ENCODE measurements at places on chromosomes 6 and 20.
A peak's percentile ranks its signal among the peaks of the same experiment; 100 is the strongest.

DNA sequence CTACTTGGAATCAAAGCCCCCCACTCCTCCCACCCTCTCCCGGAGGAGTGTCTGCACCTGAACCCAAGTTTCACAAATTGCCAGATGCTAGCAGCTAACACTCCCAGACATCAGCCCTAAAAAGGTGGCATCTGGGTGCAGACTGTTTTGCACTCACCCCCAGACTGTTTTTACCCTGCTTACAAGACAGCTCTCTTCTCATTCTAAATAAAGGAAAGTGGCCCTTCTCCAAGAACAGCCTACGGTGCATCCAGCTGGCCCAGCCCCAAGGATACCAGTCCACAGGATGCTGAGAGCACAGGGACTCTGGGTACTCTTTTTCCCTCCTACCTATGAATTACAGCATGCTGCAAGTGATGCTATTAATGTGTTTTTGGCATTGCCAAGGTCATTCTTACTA, 842.0 kb upstream of the FLRT3 start:
- H3K4me3 ChIP-seq: no peak overlapping the region
- H3K27ac ChIP-seq: no peak overlapping the region
- H3K36me3 ChIP-seq: no peaks in the 10 kb centered on the region
- no peaks in the 10 kb centered on the region for H3K4me1 ChIP-seq

GRCh38 chr20:59363101-59363500, 62.7 kb downstream of the EDN3 start:
- H3K4me1 ChIP-seq: no peaks in the 10 kb centered on the region
- no peak overlapping the region for H3K4me3 ChIP-seq
- no peak overlapping the region for H3K27ac ChIP-seq
- H3K27me3 ChIP-seq: peaks cover 14% of the 10 kb centered on the region
- H3K36me3 ChIP-seq: no peaks in the 10 kb centered on the region

DNA sequence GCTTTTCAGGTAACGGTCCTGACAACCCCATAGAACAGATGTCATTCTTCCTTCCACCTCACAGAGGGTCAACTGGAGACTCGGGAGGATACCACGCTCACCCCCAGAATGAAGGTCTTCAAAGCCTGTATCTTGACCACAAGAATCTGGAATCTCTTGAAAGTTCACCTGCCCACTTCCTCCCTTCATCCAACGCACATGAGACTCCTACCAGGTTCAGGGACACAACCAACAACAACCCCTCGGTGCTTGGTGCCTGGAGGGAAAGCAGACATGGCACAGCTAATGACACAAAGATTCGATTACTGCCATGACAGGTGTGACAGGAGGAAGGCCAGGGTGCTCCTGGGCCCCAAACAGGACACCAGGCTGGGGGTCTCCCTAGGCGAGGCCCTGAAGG, 8.2 kb downstream of the PMEPA1 start:
- H3K4me3 ChIP-seq: no peak overlapping the region
- no peak overlapping the region for H3K27ac ChIP-seq
- no peak for DNase-seq
- H3K36me3 ChIP-seq: no peaks in the 10 kb centered on the region
- H3K27me3 ChIP-seq: no peaks in the 10 kb centered on the region
- H3K4me1 ChIP-seq: peaks cover 49% of the 10 kb centered on the region

DNA sequence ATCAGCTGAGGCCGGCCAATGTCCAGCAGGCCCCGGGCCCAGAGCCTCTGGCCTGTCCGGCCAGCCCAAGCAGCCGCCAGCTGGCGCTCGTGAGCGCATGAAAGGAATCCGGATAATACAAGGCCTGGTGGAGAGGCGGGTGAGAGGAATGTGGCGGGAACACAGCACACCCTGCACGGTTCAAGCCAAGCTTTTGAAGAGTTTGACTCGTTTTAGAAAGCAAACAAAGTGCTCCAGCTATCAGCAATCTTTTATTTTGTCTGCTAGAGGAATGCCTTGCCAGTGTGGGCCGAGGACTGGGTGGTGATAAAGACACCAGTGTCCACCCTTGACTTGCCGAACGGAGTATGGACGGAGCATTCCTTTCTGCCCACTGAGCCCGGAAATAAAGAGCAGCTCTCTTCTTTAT, 9.3 kb upstream of the NEDD9 start:
- H3K4me3 ChIP-seq: no peak overlapping the region
- peaks cover 20% of the 10 kb centered on the region for H3K36me3 ChIP-seq
- no peak overlapping the region for H3K27ac ChIP-seq
- H3K27me3 ChIP-seq: no peaks in the 10 kb centered on the region
- DNase-seq: no peak
- peaks cover 23% of the 10 kb centered on the region for H3K4me1 ChIP-seq

DNA sequence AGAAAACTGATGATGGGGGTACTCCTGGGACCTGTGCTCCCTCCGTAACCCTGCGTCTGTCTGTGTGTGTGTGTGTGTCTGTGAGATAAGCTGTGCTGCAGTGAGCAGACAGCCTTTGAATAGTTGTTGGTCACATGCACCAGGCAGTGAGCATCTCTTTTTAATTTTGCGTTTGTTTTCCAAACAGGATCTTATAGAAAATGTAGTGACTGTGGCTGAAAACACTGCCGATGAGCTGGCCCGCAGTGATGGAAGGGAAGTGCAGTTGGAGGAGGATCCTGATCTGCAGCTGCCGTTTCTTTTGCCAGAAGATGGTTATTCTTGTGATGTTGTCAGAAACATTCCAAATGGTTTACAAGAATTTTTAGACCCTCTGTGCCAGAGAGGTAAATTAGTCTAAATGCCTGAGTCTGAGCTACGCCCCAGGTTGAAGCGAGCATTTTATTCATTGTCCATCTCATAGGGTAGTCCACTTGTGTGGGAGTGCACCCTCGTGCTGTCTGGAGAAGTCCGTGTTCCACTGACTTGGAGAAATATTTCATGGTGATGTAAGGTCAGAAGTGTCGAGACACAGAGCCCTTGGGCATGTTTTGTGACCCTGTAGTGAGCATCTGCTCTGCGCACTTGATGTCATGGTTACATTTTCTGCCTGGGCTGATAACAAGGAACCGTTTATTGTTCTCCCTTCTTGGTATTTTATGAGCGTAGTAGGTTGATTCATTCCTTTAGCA, 78.8 kb upstream of the KIF25 start:
- H3K27me3 ChIP-seq: no peaks in the 10 kb centered on the region
- H3K36me3 ChIP-seq: peaks cover 4% of the 10 kb centered on the region
- H3K4me1 ChIP-seq: no peaks in the 10 kb centered on the region
- no peak for DNase-seq
- no peak overlapping the region for H3K27ac ChIP-seq
- no peak overlapping the region for H3K4me3 ChIP-seq

DNA sequence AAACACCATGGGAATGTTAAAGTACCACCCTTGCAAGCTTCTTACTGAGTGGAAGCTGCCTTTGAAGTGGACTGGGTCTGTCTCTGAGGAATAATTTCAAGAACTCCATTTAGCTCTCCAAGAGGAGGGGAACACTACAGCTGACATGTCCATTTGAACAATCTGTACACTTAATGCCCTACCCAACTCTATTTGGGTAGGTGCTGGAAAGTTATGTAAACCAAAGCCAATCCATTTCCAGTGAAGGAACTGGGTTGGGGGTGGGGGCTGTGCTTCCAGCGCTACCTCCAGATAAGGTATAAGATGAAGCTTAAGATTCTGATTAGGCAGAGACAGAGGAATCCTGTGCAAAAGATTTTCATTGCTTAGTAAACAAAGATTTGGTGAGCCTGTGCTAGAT, 122.0 kb downstream of the TCP11 start:
- no peak overlapping the region for H3K4me3 ChIP-seq
- H3K4me1 ChIP-seq: peaks cover 1% of the 10 kb centered on the region
- no peak for DNase-seq
- H3K27me3 ChIP-seq: no peaks in the 10 kb centered on the region
- peaks cover 42% of the 10 kb centered on the region for H3K36me3 ChIP-seq

DNA sequence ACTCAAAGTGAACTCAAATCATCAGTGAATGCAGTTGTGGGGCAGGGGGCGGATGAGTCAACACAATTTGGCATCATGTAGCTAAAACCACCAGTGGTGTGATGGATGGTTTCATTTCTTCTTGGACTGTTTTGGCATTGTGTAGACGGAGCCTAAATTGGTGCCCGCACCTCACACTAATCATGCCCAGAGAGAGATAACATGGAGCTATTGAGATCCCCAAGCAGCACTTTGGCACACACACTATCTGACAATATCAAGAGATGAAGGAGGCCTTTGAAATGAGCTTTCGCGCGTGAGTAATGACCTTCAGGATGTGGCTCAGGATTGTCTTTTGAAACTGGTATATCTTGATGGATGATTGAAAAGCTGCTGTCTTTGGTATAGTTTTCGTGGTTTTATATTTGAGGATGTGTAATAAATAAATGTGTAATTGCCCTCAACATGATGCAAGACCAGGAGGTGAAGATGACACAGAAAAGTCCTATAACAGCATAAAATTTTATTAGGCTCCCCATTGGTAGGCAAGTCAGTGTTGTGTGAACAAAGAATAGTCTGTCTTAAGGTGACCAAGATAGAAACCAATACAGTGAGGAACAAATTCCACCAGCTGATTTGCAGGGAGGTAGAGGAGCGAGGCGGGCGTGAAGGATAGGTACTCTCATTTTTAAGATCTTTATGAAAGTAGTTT, 174.2 kb downstream of the TSHZ2 start:
- peak overlapping the region; percentile 96 for H3K27ac ChIP-seq
- H3K4me3 ChIP-seq: peak overlapping the region; percentile 32
- peaks cover 8% of the 10 kb centered on the region for H3K27me3 ChIP-seq

DNA sequence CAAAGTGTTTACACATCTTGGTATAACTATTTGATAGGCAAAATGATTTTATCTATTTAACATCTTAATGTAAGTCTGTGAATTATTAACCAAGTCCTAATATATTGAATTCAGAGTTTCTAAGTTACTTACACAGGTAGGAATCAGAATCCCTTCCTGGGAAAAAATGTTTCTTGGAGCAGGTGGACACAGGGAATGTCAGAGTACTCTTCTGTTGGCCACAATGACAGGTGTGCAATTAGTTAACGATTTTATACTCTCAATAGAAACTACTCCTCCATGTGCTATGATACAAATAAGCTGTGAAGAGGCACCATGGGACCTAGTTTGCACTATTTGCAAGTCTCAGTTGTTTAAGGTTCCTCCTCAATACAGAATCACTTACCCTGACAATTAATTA, 821 bp upstream of the TAAR5 start:
- no peak for DNase-seq
- no peaks in the 10 kb centered on the region for H3K4me1 ChIP-seq
- peaks cover 29% of the 10 kb centered on the region for H3K27me3 ChIP-seq
- H3K36me3 ChIP-seq: no peaks in the 10 kb centered on the region
- no peak overlapping the region for H3K27ac ChIP-seq
- no peak overlapping the region for H3K4me3 ChIP-seq

DNA sequence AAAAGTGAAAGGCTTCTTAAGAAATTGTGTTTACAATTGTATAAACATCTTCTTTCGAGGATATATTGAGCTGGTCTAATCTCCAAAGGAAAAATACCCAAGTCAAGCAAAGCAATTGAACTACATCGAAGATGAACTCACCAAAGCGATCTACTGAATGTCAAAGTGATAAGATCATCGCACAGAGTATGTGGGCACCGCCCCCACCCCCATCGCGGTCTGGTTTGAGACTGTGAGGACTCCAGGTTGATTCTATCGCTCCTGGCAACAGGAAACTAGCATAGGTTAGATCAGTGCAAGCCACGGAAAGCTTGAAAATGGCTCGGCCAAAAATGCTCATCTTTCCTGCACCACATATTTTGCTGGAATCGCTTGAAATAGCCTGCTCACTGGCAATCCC, 133.2 kb upstream of the RPS6KA2 start:
- H3K27ac ChIP-seq: no peak overlapping the region
- peaks cover 47% of the 10 kb centered on the region for H3K27me3 ChIP-seq
- H3K4me1 ChIP-seq: peaks cover 39% of the 10 kb centered on the region
- DNase-seq: peak; percentile 62
- H3K36me3 ChIP-seq: no peaks in the 10 kb centered on the region
- peak overlapping the region; percentile 33 for H3K4me3 ChIP-seq

GRCh38 chr6:70846207-70846835, 110.5 kb downstream of the B3GAT2 start:
- H3K27me3 ChIP-seq: no peaks in the 10 kb centered on the region
- no peak overlapping the region for H3K4me3 ChIP-seq
- DNase-seq: no peak
- H3K27ac ChIP-seq: peak overlapping the region; percentile 23
- peaks cover 2% of the 10 kb centered on the region for H3K4me1 ChIP-seq

DNA sequence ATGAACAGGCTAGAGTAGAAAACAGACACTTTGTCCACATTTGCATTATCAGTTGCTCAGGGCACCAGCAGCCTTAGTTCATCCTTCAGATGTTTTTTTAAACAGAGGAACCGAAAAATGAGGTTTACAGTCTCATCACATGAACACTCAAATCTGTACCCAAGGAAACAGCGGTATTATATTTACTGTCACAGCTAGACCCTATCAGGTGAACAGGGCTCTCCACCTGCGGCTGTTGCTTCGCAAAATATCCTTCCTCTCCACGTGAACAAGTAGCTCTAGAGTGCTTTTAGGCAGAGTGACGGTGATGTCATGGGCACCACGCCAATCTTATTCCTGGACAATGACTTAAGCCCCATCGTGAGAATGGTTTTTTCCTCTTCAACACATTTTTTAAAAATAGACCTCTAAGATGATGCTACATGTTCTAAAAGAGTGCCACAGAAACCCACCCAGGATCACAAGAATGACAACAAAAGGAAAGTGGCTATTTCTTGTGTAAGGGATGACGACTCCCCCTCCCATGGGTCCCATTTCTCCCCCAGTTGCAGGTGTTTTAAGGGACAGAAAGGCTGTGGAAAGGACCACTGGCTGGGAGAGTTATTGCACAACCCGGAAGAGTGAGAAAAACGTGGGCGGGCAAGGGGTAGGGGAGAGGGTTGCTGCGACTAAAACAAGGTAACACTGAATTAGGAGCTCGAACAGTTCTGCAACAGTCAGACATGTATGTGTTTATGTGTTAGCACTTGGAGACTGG, 77.7 kb downstream of the EFHC1 start:
- H3K4me3 ChIP-seq: no peak overlapping the region
- no peak overlapping the region for H3K27ac ChIP-seq
- H3K4me1 ChIP-seq: peaks cover 1% of the 10 kb centered on the region
- H3K36me3 ChIP-seq: peaks cover 4% of the 10 kb centered on the region

DNA sequence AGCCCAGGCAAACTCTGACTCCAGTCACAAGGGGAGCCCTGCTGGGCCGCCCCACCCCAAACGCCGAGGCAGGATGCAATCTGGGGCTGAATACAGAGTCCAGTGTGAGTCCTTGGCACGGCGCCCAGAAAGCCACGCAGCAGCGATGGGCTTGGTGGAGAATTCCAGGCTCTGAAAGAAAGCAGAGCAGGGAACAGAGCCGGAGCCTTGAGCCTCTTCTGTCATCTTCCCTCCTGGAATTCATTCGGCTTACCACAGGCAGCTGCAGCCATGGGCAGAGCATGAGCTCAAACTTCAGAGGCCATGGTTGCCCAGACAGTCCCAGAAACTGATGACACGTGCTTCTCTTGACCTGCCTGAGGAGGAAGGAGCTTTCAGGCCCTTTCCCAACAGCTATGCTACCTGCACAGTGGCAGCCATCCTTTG, 441.1 kb upstream of the JARID2 start:
- peaks cover 6% of the 10 kb centered on the region for H3K4me1 ChIP-seq
- H3K36me3 ChIP-seq: no peaks in the 10 kb centered on the region
- H3K27me3 ChIP-seq: no peaks in the 10 kb centered on the region
- H3K4me3 ChIP-seq: no peak overlapping the region
- DNase-seq: no peak
- no peak overlapping the region for H3K27ac ChIP-seq

GRCh38 chr6:156953479-156954146, 176.4 kb downstream of the ARID1B start:
- peaks cover 5% of the 10 kb centered on the region for H3K36me3 ChIP-seq
- H3K4me1 ChIP-seq: peaks cover 75% of the 10 kb centered on the region
- no peak for DNase-seq
- H3K27ac ChIP-seq: peak overlapping the region; percentile 47
